ENCODE measurements at places on chromosomes 11 and 22.

DNA sequence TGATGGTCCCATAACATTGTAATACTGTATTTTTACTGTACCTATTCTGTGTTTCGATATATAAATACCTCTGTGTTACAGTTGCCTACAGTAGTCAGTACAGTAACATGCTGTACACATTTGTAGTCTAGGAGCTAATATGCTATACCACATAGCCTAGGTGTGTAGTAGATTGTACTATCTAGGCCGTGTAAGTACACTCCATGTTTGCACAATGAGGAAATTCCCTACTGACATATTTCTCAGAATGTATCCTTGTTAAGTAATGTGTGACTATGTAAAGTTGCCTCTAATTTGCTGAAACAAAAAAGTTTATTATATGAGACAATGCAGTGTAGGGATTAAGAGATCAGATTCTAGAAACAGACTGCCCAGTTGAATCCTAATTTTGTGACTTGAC is 21.3 kb downstream of the CAPRIN1 start:
- DNase-seq = no peak

DNA sequence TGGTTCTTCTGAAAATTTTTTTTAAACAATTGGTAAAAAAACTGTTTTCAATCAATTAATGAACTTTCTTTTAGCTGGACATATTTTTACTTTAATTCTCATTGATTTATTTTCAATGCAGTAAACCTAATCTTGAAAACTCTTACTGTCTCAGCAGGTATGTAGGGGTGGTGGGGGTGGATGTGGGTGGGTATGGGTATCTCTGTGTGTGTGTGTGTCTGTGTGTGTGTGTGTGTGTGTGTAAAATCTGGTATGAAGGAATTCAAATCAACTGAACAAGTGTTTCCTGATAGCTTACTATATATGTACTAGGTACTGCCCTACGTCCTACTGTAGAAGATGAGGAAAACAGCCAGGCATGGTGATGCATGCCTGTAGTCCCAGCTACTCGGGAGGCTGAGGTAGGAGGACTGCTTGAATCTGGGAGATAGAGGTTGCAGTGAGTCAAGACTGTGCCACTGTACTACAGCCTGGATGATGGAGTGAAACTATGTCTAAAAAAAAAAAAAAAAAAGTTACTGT is 75.5 kb downstream of the MRTFA start:
- DNase-seq = no peak

DNA sequence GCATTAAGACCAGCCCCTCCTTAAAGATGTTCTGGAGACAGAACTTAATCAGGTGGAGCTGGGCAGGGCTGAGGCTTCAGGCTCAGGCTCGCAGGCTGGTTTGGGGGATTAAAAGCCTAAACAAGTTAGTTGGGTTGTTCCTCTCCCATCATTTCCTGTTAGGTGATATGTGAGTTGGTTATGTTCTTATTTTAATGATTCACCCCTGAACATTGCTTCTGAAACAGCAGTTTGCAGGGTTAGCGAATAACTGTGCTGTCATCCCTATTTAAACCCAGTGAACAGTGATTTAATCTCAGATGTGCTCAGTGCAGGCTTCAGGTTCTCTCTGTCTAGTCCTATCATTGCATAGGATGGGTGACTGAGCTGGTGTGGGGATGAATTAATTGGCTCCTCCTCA is 47.4 kb upstream of the BIRC3 start:
- no peak for DNase-seq

GRCh38 chr11:11244470-11245080 is 108.5 kb downstream of the CSNK2A3 start:
- DNase-seq = no peak

- DNase-seq = no peak
Measured at GRCh38 chr22:32378707-32379272, 21.1 kb downstream of the RFPL3 start.

DNA sequence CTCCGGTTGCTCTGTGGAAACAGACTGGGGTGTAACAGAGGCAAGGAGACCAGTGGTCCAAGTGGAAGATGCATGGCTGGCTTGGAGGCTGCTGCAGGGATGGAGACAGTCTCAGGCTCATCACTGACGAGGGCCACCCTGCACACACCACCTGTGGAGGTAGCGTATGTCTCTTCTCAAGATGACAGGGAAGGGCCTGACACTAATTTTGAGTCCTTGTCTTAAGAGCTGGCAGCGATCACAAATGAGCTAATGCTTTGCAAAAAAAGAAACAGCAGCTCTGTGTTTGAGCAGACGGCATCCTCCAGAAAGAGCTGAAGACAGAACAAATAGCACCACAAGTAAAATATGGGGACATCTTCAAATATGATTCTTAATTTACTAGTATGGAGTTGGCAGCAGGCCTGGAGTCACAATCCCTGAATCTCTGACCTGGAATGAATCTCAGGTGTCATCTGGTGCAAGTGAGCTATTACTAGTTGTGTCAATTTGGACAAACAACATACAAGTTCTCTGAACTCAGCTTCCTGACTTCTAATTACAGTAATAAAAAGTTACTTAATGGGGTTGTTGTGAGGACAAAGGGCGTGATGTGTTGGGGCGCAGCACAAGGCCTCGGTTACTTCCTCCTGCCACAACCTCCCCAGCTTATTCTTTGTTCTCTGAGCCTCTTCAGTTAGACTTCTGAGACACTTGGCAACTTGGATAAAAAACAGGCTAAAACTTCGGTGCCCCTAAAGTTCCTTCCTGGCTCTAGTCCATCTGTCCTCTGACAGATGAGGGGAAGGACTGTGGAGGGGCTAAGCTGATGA is 95.2 kb upstream of the BID start:
- no peak for DNase-seq

- DNase-seq = no peak
Measured at GRCh38 chr11:132804258-132804657, 728.0 kb downstream of the OPCML start.

DNA sequence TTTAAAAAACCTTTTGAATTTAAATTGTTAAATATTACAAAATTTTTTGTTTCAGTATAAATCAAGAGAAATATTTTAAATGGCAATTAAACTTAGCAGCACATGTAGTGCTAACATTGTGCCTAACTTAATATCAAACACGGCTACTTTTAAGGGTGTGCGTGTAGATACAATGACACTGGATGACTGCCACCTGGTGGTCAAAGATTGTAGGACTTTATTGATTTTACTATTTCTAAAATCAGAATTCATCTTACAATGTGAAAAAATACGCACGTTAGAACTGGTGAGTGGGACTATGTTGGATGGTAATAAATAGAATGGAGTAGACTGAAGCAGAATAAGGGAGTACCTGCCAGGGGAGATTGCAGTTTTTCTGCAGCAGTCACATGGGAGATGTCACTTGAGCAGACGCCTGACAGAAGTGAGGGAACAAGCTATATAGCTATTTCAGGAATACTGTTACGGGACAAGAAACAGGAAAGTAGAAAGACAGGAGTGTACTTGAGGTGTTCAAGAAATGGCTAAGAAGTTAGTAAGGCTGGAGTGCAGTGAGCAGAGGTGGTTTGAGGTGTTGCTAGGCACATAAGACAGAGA is 52.9 kb downstream of the UVRAG start:
- peak; percentile 18 for DNase-seq

DNA sequence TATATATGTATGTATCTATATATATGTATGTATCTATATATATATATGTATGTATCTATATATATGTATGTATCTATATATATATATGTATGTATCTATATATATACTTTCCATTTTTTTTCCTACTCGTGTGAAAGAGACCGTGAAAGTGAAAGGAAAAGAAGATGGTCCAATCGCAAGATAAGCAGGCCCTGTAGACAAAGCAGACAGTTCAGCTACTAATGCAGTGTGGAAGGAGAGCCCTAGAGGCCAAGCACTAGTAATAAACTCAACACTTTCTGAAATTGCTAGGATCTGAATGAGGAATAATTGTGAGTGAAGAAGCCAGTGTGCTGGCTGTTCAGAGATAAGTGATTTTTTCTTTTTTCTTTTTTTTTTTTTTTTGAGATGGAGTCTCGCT is 47.2 kb downstream of the MCHR1 start:
- peak; percentile 10 for DNase-seq

GRCh38 chr22:40263191-40263590 is 83.1 kb upstream of the ADSL start:
- DNase-seq = no peak

DNA sequence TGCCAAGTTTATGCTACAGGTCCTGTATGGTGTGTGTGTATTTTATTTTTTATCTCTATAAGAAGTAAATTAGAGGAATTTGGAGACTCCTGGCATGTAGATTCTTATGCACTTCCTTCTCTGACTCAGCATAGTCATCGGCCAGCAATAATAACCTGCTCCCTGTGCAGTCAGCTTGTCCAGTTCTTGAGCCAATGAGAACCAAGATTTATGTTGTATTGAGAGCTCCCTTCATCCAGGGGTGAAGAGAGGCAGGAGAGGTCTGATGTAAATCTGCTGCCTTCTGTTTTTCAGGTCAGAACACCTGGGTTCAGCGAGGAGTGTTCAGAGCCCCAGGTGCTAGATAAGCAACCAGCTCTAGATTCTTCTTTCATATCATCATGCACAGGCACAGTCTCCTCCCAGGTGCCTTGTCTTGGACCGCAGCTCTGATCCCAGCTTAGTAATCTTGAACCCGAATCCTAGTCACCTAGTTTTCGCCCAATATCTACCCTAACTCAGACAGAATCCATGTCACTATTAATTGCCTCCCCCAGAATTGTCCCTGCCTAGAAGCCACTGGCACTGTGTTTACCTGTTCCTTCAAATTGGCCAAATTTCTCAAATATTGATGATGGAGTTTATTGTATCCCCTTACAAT is 328.2 kb upstream of the NCAM1 start:
- no peak for DNase-seq

DNA sequence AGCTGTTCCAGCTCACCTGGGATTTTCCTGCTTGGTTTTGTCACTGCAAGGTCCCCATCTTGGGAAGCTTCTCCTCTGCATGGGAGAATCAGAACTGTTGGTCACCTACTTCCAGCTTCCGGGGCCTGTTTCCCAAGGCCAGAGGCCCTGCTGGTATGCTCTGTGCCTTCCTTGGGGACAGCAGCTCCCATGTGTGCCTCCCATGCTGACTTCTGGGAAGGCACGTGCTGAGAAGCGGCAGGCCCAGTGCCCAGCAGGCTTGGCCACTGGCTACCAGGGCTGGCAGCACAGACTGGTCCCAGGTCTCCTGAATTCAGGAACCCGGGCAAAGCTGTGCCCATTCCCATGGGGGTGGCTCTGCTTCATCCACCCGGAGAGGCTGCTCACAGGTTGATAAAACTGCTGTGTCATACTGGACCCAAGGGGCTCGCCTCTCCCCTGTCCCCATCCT is 33.8 kb downstream of the MYEOV start:
- DNase-seq = no peak

GRCh38 chr22:18905540-18906409 is at the start of gene DGCR6:
Gene DGCR6, plus strand, starts transcription at chr22:18906320. Its CDS starts 55 bp downstream, at chr22:18906375.
- DNase-seq = no peak

- DNase-seq = no peak
Measured at GRCh38 chr11:79077702-79078330, 363.0 kb downstream of the TENM4 start.

- no peak for DNase-seq
Measured at GRCh38 chr22:29106839-29107238, 34.0 kb downstream of the KREMEN1 start.

DNA sequence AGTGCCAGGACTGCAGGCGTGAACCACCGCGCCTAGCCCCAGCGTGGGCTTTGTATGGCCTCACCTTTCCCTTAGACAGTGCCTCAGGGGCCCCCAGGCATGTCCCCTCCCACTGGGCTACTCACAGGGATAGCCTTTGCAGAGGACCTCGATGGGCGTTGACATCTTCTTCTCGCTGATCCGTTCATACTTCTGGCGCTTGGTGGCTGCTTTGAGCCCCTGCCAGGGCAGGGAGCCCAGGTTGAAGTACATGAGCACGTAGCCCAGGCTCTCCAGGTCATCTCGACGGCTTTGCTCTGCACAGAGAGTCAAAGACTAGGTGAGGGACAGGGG is 17.5 kb downstream of the CSNK1E start:
- no peak for DNase-seq

DNA sequence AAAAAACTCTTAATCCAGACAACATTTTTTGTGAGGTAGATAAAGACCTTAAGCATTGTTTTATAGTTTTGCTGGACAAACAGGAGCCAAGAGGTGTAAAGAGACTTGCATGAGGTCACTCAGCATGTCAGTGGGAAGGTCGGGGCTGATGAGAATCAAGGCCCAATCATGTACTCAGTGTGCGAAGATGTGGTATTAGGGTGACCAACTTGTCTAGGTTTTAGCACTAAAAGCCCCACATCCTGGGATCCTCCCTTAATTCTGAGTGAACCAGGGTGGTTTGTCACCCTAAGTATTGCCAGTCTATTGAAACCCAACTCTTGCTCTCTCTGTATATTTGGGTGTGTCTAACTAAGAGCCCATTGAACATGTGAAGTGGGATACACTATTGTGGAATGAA is 19.5 kb upstream of the SORL1-AS1 start:
- DNase-seq = no peak
